ENCODE measurements at places on chromosomes 4 and X.

GRCh38 chr4:80459918-80460473, 124.5 kb downstream of the CFAP299 start:
- no peak for DNase-seq

DNA sequence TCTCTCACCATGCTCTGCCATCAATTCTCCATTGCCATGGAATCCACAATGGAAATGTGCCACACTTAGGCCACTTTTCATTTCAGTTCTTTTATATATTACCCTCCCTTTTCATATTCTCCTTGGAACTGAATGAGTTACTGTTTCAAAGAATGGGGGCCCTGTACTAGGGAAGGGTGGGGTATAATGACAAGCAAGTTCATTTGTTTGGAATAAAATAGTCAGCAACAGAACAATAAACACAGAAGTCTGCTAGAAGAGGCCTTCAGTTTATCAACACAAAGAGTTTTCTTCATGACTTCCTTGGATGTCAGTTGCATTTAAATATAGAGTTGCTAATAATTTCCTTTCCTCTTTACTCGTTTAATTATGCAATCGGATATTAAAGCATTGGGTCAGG, 478.3 kb upstream of the FTHL17 start:
- DNase-seq: no peak

DNA sequence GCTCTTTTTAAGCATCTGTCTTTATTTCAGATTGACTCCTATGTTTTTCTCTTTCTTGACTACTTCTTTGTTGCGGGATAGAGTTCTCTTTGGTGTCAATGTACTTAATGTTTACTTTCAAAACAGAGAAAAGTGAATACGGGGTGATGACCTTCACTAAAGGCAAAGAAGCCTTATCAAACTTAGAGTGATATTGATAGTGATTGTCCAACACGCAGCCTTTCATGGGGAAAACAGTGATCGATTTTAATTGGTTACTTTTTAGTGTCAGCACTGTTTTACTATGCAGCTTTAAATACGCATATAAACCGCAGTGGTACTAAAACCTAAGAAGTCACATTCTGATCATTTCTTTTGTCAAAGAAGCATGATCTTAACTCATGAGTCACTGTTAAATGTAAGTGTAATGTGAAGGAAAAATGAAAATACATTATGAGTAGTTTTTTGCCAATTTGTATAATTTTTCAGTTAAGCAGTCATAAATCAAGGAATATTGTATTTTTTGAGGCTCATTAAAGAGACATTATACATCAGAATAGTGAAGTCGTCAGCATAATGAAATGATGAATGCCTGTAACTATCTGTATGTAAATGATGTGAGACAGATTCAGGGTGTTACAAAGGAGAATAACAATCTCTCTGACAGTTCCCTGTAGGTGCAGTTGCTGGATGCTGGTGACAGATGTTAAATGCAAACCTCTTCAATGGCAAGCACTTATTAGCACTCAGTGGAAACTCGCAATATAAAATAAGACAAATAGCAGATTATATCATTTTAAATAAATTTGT, 2082.8 kb upstream of the TENM3 start:
- DNase-seq: no peak

GRCh38 chr4:74426101-74426500, 18.8 kb upstream of the AREG start:
- DNase-seq: no peak

DNA sequence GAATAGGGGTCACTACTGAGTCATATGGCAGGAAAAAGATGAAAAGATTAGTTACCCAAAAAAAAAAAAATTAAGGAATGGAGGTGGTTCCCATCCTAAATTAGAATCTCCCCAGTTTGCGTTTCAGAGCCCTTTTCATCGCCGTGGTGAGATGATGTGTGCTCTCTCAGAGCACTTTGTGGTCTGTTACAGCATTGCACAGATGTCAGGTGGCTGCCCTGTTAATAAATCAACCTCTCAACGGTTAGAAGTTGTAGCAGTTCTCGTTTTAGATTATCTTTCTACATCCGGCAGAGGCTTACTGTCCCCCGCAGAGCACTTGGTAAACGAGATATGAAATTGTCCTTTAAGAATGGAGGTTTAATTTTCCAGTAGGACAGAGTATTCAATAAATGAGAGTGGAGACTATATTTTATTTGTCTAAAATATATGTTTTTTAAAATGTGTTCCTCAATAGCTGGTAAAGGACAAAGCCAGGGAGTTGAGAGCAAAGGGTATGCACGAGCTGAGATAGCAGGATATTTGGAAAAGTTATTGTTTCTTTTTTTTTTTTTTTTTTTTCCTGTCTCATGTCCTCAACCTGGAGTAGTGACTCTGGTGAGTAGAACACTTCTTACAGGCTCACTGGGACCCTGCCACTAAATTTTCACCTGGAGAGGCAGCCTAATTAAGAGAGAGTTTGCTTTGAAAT, 26.9 kb downstream of the AFF1 start:
- DNase-seq: no peak

DNA sequence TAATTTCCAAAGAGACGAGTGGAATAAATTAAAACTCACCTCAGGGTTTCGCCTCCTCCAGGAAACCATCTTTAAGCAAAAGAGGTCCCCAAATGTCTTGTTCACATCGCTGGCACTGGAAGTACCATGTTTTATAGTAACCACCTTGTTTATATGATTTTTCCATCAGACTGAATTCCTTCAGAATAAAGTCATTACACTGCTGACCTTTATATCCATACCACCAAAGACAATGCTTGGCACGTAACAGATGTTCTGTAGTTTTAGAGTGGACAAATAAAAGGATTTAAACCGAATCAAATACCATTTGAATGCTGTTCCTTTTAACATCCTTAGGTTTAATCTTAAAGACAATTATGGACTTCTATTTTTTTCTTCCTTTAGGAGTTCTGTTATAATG, 4.7 kb downstream of the NUDT6 start:
- no peak for DNase-seq

DNA sequence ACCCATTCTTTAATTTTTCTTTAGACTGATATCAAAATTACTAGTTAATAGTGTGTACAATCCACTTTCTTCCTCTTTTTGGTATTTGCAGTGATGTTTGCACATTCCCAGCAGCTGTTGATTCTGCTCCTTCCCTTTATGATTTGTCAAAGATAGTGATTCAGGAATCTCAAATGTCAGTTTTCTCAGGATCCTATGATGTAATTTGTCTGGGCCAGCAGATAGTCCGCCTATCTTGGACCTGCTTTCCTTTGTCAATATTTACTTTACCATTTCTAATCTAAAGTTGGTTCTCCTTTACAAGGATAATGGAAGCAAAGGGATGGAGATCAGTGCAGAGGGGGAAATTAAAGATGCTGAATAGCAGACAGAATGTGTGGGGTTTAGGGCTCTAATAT, 122.1 kb downstream of the REELD1 start:
- no peak for DNase-seq

DNA sequence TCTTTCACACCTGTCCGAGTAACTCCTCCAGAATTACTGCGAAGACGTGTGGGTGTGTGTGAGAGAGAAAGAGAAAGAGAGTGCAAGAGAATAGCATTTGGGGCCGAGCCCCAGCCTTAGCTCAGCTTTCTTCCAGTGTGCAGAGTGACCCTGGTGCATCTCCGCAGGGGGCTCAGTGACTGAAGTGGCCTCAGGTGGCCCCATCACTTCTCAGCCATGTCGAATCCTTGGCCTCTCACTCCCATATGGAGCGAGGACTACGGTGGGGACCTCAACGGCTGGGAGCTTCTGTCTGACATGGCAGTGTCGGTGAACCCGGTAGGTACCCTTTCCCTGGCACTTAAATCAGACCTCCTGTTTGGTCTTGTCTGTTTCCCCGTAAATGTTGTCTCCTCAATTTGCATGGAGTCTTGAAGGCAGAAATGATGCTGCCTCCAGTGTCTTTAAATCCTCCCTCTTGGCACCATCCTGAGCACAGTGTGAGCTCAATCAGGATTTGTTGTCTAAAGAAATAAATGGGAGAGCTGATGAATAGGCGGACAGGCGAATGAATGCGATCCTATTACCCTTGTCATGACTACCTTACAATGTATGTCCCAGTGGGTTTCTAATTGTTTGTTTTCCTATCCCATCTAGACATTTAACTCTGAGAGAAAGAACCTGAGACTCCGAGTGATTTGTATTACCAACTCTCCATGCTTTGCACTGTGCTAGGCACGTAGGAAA, 305.9 kb downstream of the AFF2 start:
- DNase-seq: no peak

DNA sequence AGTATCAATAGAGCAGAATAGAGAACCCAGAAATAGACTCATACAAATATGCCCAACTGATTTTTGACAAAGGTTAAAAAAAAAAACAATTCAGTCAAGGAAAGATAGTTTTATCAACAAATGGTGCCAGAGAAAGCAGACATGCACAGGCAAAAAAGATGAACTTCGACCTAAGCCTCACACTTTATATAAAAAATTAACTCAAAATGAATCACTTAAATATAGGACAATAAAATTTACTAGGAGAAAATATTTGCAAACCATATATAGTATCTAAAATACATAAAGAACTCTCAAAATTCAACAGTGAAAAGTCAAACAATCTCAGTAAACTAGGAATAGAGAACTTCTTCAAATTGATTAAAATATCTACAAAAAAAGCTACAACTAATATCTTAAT, 29.7 kb downstream of the HUWE1 start:
- DNase-seq: no peak

DNA sequence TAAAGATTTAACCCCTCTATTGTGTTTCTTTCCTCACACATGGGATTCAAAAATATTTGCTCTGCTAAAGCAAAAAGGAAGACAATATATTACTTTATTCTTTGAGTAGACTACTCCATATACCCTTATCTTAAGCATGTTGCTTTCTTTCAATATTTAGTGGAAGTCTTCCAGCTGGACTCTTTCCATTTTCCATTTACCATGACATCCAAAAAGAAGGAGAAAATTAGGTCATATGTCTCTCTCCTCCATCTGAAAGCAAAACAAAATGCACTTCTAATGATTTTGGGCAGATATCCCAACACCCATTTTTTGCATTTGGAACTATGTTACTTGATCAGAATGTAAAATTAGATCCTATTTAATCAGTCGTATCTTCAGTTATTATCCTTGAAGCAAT, 1336.5 kb downstream of the PCDH19 start:
- no peak for DNase-seq

DNA sequence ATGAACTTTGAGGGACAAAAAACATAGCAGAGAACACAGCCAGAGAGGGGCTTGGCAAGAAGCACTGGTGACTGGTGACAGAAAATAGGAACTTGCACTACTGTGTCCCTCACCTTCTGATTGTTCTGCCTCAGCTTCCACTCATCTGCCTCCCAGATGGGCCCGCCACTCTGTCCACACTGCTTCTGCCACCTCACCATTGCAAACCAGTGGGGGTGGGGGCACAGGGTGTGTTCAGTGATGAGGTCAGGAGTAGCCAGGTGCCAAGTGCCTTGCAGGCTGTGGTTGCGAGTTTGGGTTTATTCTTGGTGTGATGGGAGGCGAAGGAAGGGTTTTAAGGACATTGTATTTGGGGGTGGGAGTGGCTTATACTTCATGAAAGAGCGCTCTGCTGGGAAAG, 9.1 kb upstream of the UBA1 start:
- no peak for DNase-seq

DNA sequence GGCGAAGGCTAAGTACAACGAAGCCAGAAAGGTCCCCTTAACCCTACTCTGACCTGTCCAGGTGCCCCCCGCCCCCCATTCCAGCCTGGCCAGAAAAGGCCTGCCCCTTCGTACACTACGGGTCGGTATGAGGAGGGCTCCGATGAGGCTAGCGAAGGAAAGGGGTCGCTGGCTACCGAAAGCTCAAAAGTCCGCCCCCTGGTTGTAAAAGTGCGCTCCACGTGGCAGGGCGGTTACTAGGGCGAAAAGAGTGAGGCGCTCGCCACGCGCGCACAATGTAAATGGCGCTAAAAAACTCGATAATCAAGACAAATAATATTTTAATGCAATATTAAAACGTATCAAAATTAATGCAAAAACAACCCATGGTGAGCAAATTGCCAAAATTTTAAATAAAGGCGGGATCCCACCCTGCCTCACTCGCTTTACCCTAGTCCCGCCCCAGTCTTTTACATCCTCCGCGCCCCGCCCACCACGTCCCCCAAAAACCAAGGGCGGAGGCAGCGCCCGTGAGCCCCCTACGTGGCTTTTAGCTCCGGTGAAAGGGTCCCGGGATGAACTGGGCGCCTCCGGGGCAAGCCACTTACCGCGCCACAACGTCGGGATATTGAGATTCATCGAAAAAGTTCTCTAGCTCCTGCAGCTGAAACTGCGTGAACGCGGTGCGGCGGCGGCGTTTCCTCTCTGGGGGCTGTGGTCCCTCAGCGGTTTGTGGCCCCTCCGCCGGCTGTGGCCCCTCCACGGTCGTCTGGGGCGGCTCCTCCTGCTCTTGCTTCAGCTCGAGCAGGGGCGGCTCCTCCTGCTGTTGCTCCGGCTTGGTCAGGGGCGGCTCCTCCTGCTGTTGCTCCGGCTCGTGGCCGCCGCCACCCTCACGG, 929 bp downstream of the ESX1 start:
- no peak for DNase-seq
